SW 1271 (cell line): ENCODE measurements at places on chromosomes 13 and 19.

- no peak for DNase-seq
Measured at GRCh38 chr13:48790966-48791365, 137.2 kb downstream of the CYSLTR2 start.

- no peak for DNase-seq
Measured at GRCh38 chr19:6772866-6773322, 386 bp downstream of the VAV1 start.

GRCh38 chr19:32498648-32499200 lies 82.3 kb upstream of the PDCD5 start:
- DNase-seq, result no peak

GRCh38 chr13:29605860-29606526 lies 10.5 kb upstream of the SLC7A1 start:
- DNase-seq, result no peak

- DNase-seq, result no peak
Measured at GRCh38 chr19:7360393-7360984, 11.8 kb downstream of the ARHGEF18 start.

- no peak for DNase-seq
Measured at GRCh38 chr13:94270556-94270955, 208.9 kb downstream of the DCT start.

DNA sequence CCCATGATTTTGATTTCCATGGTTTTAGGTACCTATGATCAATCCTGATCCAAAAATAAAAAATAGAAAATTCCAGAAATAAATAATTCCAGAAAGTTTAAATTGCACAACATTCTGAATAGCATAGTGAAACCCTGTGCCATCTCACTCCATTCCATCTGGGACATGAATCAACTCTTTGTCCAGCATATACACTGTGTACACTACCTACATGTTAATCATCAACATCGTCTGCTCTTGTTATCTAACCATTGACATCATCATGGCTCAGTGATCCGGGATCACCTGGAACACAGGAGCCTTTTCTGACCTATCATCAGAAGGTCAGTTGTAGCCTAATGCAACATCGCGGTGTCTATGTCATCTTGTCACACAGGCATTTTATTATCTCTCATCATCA lies 75.6 kb downstream of the MYO16 start:
- DNase-seq, result no peak

DNA sequence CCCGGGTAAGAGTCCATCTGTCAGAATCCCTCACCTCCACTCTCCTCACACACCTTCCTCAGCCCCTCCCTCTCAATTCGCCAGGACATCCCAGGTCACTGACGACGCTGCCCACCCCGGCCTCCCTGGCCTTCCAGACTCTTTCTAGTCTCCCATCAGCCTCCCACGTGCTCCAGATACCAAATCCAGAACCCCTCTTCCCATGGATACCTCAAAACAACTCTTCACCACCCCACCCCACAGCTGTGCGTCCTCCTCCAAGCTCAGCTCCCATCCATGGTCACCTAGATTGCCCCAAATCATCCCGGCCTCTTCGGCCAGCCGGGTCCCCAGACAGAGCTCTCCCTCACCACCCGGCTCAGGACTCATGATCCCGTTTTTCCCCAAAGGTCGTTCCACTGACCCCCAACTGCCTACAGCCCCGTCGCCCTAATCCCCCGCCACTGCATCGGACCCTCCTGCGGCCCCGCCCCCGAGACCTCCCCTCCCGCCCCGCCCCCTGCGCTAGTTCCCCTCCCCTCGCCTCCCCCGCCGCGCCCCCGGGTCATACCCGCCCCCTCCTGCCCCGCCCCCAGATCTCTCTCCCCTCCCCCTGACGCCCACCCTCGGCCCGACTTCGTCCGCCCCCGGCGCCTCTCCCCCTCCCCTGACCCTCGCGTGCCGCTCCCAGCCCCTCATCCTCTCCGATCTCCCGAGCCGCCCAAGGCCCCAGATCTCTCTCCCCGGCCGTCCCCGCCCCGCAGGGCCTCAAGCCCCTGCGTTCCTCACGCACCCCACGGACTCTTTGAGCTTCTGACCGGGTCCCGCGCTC lies 546 bp downstream of the UBXN6 start:
- DNase-seq, result no peak

DNA sequence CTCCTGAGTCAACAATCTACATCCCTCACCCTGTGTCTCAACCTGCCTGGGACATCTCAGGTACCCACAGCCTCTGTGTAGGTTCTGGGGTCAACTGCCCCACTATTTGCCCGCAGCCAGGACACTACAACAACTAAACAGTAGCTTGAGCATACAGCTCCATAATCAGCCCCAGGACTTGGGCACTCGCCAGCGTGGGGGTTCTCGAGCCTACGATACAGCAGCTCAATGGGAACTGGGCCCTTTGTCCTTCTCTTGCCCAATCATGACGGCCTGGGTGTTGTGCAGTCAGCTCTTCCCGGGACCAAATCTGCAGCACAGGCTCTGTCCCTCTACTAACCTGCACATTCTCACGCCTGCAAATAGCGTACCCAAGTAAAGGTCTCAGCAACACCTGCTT lies 1.3 kb downstream of the ZNF180 start:
- DNase-seq, result no peak

DNA sequence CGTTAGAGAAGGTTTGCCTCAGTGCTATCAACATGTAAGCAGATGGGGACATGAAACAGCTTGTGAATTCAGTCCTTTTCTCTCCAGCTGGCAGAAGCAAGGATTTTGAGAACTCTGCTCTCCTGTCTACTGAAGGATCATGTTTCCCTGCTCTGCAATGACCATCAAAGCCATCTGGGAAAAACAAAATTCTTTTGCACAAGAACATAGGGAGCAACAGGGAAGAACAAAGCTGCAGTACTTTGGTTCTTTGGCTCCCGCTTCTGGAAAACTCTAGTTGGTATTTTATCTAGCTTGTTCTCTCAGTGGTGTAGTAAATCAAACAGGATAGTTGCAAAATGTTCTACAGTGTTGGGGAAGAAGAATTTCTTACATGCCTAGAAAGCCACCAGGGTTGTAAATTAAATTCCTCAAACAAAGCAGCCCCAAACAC lies 270.4 kb downstream of the ENOX1 start:
- DNase-seq, result no peak

GRCh38 chr19:11196406-11197287 lies 698 bp downstream of the KANK2 start:
- DNase-seq, result no peak

DNA sequence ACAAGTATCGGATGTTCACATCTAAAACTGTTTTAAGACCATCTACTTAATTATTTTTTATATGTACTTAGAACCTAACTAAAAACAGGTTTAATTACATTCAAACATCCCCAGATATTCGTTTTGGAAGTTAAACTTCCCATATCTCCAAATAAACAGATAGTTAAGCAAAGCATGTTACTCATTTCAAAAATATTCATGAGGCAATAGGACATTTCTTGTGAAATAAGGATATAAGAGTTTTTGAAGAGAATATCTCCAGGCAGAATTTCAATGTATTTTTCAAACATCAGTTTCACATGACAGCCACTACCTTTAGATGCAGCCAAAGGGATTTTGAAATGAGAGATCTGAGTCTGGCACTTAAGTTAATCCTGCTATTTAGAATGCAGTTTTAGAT lies 697.5 kb downstream of the SLITRK1 start:
- DNase-seq, result no peak

- no peak for DNase-seq
Measured at GRCh38 chr13:111508902-111509509, 188.6 kb downstream of the TEX29 start.
